Stimulated activated CD4-positive, alpha-beta T cell treated with anti-CD3 and anti-CD28 coated beads, Interleukin-4, amount 100 ng/mL, for 24 hours (primary cell): ENCODE measurements at places on chromosomes 5 and 9.

GRCh38 chr5:155260798-155261197, 247.2 kb downstream of the KIF4B start:
- DNase-seq: no peak

- DNase-seq: no peak
These were observed 17.5 kb downstream of the SPOCK1 start for GRCh38 chr5:137481596-137481995.

DNA sequence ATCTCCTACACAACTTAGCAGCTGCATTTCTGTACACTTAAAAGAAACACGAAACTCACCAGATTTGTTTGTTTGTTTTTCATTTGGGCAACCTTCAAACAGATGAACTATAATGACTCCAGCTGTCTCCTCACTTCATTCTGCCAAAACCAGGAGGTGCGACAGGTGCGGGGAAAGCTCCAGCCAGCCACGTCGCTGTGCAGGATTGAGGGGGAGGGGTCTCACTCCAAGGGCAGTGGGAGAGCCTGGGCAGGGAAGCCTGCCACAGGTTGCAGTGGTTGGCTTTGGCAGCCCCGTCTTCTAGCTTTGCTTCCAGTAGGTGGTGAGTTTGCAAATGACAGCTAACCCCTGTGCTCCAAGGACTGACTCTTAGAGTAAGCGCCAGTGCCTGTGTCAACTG, 215.8 kb downstream of the CEMIP2 start:
- no peak for DNase-seq

GRCh38 chr5:64210866-64211265, 45.2 kb downstream of the RNF180 start:
- no peak for DNase-seq

GRCh38 chr9:77982581-77983319, 48.9 kb downstream of the GNAQ start:
- DNase-seq: no peak

GRCh38 chr5:75349663-75350062, 12.6 kb downstream of the HMGCR start:
- DNase-seq: no peak

DNA sequence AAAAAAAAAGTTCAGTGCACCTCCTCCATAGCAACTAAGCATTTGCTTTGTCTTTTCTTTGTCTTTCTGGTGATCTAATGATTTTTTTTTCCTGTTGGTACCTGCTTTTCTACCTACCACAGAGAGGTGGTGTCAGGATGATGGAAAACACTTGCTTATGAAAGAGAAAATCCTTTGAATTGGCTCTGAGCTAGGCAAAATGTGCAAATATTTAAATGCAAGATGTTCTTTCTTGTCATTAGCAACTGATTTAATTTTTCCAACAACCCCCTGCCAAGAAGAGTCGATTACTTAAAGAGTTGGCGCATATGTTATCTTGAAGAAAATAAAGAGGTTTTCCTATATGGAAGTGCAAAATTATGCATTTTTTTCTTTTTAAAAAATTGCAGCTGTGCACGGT, 37.7 kb downstream of the TNC start:
- no peak for DNase-seq

DNA sequence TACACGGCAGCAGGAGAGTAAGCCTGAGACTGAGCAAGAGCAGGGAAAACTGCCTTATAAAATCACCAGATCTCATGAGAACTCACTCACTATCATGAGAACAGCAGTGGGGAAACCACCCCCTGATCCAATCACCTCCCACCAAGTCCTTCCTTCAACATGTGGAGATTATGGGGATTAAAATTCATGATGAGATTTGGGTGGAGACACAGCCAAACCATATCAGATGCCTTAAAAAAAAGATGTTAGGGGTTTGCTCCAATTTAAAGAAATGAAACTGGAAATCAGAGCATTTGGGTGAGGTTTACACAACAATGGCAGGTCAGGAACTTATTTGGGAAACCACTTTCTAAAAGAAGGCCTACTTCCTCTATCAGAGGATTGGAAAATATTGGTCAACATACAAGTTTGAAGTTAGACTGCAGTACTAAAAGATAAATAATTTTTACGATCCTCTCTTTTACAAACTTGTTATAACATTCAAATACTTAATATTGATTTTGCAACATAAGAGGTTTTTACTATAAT, 105.1 kb downstream of the FBN2 start:
- no peak for DNase-seq

- no peak for DNase-seq
These were observed 290.2 kb upstream of the RGMB start for GRCh38 chr5:98483301-98483685.

DNA sequence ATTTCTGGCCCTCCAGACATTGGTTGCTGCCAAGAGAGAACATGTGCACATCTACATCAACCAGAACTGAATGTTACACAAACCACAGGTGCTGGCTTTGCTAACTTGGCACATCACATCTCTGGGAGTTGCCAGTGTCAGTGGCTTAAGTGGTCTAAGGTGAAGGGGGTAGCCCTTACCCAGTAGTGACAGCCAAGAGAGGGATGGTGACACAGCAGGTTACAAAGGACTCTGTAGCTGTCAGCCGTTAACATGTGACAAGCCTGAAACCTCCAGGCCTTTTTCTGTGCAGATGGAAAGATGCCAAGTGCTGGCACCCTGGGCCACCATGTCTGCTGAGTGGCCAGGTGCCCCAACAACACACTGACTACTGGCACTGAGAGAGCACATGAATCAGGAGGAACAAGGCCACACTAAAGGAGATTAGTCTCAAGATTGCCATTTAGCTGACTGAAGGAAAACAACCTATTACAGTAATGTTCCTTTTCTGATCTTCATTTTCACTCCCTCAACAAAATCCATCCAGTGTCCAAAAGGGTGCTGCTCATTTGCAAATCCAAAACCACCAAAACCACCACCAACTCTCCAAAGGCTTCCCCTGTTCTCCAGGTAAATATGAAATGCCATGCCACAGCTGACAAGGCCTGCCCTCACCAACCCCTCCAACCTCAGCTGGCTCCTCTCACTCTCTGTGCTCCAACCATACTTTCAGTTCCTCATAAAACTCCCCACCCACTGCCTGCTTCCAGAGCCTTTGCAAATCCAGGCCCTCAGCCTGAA, 20.2 kb downstream of the SIL1 start:
- no peak for DNase-seq

- no peak for DNase-seq
These were observed 41.0 kb upstream of the HCN1 start for GRCh38 chr5:45737153-45737552.
